Effector memory CD8-positive, alpha-beta T cell (primary cell): ENCODE measurements at places on chromosomes 12 and 14.

DNA sequence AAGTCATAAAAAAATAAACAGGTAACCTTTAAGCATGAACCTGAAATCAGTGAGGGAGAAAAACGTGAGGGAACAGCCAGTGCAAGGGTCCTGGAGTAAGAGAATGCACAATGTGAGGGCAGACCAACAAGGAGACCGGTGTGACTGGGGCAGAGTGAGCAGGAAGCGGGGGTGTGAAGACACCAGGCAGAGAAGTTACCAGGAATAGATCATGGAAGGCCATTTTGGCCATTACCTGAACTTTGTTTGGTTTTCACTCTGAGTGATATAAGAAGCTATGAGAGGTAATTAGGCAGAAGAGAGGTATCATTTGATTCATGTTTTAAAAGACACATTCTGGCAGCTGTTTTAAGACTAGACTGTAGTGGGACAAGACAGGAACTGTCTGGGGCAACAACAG lies 15.0 kb downstream of the PAH start:
- DNase-seq = no peak

DNA sequence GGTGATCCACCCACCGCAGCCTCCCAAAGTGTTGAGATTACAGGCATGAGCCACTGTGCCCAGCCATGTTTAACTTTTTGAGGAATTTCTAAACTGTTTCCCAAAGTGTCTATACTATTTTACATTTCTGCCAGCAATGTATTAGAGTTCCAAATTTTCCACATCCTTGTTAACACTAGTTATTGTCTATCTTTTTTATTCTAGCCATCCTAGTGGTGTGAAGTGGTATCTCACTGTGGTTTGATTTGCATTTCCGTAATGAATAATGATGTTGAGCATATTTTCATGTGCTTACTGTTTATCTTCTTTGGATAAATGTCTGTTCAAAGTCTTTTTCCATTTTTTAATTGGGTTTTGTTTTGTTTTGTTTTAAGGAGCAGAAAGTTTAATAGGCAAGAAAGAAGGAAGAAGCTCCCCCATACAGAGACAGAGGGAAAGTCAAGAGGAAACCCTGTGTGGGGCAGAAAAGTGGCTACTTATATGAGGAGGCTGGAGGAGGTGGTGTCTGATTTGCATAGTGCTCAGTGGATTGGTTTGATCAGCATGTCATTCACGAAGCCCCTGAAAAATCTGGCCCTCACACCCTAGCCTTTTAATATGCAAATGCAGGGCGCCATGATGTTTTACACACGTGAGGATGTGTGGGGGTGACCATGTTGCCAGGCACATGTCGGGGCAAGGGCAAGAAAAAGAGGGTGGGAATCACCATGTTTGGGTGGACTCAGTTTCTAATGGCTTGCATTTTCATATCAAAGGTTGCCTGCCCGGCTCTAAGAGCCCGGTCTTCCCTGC lies 14.9 kb downstream of the TXNRD1 start:
- DNase-seq = no peak

- DNase-seq = no peak
Observed at GRCh38 chr12:5780536-5780935, 164.5 kb downstream of the ANO2 start.

GRCh38 chr12:22971247-22971646 lies 346.3 kb downstream of the ETNK1 start:
- no peak for DNase-seq

GRCh38 chr14:51561141-51561540 lies 90.6 kb upstream of the FRMD6 start:
- DNase-seq = no peak

GRCh38 chr14:99916091-99916383 lies 122.8 kb downstream of the EML1 start:
- no peak for DNase-seq

DNA sequence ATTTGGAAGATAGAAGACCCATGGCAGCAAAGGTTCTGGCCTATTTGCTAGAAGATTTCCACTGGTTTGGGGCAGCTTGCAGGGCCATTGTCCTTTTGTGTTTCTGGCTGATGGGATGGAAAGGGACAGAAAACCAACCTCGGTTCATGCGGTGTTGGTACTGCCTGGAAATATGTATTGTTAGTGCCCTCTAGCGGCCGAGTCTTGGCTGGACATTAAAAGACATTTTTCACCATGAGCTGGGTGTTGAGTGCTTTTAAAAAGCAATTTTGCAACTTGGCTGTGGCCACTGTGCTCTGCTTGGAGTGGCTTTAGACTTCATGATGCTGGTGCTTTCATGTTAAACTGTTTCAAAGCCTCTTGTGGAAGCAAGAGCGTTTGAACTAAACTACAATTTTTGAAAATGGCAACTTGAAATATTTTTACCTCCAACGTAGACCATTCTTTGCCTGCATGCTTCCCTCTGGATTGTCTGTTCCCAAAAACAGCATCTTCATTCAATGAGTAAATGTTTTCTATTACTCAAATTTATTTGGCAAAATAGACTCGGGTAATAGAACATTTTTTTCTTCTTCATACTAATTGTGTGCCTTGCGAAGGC lies 102.7 kb upstream of the TBX5 start:
- DNase-seq = peak; percentile 29

DNA sequence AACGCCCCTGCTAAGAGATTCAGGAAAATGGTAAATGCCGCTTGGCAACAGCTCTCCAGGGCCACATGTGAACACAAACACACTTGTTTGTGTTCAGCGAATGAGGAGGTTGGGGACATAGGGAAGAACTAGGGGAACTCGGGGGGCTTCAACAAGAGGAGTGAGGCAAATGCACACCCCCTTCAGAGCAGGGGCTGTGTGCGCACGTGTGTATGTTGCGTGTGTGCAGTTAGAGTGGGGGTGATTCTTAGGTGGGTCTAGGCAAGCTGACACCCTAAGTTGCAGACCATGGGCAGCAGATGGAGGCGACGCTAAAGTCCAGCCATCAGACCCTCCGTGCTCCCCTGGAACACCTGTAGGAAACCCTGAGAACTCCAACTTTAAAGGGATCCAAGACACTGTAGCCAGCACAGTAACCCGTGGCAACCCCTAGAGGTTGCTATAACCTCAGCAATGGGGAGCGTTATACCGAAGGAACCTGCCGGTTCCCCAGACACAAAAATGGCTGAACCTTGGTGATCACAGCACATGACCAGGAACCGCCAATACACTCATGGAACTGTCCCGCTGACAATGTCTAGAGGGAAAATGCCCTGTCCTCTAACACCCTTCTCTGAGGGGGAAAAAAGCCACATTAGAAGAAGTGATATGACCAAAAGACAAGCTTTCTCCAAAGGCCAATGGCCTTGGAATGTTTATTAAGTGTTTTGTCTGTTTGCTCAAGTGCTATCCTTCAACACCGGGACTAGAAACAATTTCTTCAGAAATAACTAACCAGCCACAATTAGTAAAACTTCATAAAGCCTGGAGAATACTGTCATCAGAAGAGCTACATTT lies 86.5 kb upstream of the CEP83 start:
- no peak for DNase-seq

DNA sequence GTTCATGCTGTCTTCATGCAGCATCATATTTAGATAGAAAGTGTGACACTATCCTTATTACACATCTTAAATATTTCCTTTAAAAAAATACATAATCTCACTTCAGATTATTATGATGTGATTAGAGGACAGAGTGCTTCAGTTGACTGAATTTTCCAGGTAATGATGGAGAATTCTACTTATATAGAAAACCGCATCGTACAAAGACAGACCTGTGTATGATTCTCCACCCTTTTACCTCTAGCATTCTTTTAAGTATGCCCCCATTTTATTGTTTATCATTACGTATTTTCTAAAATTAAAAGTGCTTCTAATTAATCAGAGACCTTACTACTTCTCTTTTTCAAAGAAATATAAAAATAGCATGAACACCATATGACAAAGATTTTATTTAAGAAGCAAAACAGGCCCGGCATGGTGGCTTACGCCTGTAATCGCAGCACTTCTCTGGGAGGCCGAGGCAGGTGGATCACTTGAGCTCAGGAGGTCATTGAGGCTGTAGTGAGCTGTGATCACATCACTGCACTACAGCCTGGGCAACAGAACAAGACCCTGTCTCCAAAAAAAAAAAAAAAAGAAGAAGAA lies 13.9 kb downstream of the RPS6KA5 start:
- no peak for DNase-seq

DNA sequence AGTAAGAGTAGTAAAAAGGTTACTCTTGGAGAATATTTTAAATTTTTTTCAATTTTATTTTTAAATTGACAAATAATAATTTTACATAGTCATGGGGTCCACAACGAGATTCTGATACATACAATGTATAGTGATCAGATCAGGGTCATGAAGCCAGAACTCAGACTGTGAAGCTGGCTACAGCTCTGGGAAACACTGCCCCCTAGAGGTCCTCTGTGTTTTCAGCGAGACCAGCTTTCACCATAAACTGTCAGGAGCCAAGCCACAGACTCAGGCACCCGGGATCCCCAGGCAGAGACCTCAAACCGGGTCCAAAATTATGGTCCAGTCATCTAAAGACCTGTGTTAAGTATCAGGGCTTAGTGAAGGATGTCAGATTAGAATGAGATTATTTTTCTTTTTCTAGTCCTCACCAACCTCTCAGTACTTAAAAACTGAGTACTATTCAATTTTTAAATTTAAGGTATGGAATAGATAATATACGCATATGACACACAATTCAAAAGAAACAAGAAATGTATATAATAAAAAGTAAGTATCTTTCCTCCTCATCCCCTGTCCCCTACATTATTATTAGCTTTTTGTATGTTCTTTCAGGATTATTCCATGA lies 397.1 kb downstream of the MDGA2 start:
- no peak for DNase-seq

DNA sequence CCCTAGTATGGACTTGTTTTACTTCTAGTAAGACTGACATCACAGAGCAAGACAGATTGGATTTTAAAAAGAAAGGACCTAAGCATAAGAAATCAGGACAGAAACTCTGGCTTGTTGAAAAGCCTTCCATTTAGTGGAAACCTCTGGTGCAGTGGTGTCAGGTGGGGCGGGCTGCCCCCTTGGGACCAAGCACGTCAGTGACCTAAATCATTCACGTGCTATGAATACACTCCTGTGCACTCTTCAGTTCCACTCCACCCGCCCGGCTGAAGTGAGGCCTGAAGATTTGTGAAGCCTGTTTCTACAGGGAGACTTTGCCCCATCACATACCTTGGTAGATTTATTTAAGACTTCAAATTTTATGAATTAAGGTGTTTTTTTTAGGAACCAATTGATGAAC lies 58.2 kb upstream of the STRN3 start:
- no peak for DNase-seq

DNA sequence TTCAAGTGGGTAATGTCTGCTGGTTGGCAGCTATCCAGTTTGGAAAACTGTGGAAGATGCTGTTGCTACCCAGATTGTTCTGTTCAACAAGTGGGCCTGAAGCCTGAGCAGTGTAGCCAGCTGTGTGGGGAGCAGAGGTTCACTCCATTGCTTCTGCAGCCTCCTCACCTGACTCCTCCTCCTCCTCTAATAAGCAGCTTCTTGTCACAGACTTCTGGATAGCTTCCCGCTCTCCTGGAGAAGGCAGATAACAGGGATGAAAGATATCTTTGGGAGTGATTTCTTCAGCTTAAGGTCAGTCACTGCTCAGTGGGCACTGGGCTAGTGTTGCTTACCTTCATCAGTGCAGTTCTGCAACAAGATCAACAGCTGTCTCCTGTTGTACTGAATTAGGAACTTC lies 2.0 kb downstream of the POP5 start:
- no peak for DNase-seq

DNA sequence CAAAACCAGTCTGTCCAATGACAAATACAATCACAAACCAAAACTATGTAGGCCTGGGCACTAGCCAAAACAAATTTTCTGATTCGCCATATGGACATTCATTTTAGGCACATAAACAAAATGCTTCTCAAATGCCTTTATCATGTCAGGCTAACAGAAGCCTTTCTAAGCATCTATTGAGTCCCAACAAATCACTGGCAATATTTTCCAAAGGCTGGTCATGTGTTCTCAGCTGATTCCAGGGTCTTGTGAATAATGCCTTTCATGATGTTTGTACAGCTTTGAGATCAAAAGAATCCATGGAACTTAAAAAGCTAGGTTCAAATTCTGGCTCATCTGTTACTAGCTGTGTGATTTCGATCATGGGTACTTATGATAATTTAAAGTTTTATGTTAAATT lies 16.1 kb downstream of the FSCB start:
- no peak for DNase-seq

- no peak for DNase-seq
Observed at GRCh38 chr14:64763085-64763782, 59.0 kb downstream of the PLEKHG3 start.

DNA sequence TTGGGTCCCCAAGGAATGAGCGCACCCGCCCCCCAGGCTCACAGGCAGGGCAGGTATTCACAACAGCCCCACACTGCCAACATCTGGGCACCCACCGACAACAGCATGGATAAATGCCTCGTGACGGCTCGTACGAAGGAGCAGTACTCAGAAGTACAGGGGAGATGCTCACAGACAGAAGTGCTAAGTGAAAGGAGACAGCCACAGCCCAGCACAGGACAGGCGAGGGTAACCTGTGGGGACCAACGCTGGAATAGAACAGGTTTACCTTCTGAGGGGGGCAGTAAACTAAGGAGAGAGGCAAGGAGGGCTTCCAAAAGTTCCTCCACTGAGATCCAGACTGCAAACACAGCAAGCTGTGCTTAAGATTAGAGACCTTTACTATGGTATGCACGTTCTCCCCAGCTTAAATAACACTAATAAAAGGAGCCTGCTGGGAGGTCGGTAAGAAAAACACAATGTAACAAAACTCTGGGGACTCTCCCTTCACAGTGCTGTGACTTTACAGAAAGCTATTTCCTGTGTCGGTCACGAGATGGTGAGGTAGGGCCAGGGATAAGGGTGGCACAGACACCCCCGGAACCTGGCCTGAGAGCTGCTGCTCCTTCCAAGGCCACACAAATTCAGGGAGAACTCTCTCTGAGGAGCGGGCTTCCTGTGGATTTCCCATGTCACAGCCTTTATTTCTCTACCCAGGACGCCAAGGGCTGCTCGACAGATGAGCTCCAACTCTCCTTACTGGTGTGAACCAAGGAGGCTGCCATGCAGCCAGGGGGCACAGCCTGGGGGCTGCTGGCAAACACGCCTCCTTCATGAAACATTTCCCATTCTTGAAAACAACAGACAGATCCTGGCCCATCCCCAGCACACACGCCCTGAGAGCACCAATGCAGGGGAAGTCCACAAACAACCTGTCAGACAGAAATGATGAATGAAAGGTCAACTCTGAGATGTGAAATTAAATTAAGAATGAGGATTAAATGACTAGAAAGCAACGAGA lies 26.3 kb downstream of the SLC15A4 start:
- peak; percentile 45 for DNase-seq
